ENCODE measurements at places on chromosomes 3 and 15. TPM values are rescaled to one million over a fixed set of nuclear protein-coding genes. Genes with fewer than 3 reads are reported as not detected.

- DNase-seq, result no peak
Measured at GRCh38 chr3:193833592-193833991, 240.6 kb downstream of the OPA1 start.

RPSA gene
- total RNA-seq, result 2,053 TPM

DNA sequence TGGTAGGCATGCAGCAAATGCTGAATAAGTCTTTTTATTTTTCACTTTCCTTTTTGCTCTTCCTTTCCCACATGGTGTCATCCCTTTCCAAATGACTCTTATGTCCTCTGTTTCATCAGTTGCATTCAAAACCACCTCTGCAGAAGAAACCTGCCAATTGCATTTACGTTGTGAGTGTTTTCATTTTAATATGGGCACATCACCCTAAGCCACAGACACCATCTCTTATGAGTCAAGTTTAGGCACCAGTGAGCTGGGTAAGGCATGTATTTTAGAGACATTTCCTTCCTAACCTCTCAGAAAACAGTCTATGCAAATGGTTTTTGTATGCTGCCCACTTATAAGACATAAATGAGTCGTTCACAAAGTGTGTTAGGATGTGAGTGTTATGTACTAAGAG lies 223.3 kb upstream of the ADAMTS9 start:
- DNase-seq, result no peak

DNA sequence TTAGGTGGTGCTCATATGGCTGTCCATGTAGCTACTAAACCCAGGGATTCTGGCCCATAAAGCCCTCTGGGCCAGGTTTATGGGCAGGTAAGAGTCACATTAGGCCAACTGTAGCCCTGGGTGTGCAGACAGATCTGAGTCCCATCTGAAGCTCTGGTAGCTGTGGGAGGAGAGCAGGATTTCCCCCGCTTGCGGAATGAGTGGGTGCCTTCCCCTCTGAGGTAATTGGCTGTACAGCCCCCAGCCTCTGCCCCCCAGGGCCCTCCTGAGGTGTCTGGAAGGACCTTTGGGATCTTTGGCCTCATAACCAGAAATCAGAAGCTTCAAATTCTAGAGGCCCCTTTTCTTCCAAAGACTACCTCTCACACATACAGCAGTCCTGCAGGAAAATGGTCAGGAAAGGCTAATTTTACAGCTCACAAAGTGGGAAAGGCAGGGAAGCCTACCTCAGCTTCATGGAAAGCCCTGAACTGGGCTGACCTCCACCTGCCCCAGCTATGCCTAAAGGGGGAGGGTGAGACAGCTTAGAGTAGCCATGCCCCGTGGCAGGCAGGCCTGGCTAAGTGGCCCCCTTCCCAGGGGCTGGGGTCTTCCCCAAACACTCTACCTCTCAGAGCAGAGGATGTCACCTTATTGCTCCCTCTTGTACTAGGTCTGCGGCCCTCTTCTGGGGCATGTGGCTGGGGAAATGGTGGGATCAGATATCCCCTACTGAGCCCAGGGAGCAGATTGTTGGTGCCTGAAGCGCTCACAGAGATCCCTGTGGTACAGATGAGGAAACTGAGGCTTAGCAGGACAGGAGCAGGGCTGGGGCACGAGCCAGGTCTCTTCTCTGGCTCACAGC lies 16.8 kb downstream of the HEMK1 start:
- no peak for DNase-seq

DNA sequence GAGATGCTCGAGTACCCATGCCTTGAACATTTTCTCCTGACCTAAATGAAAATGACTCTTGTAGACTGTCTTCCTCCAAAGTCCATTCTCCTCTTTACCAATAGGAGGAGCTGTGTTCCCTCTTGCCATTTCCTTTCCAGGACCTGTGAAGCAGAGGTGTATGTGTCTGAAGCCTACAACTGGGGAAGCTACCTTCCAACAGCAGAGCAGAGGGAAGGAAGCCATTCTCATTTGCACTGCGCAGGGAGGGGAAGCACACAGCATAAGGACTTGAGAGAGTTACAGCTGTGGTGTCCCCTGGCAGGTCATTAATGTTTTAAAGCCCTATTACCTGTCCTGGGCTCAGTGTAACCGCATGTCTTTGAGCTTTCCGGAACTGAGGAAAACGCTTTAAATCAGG lies 38.7 kb downstream of the HSPBAP1 start:
- no peak for DNase-seq

DNA sequence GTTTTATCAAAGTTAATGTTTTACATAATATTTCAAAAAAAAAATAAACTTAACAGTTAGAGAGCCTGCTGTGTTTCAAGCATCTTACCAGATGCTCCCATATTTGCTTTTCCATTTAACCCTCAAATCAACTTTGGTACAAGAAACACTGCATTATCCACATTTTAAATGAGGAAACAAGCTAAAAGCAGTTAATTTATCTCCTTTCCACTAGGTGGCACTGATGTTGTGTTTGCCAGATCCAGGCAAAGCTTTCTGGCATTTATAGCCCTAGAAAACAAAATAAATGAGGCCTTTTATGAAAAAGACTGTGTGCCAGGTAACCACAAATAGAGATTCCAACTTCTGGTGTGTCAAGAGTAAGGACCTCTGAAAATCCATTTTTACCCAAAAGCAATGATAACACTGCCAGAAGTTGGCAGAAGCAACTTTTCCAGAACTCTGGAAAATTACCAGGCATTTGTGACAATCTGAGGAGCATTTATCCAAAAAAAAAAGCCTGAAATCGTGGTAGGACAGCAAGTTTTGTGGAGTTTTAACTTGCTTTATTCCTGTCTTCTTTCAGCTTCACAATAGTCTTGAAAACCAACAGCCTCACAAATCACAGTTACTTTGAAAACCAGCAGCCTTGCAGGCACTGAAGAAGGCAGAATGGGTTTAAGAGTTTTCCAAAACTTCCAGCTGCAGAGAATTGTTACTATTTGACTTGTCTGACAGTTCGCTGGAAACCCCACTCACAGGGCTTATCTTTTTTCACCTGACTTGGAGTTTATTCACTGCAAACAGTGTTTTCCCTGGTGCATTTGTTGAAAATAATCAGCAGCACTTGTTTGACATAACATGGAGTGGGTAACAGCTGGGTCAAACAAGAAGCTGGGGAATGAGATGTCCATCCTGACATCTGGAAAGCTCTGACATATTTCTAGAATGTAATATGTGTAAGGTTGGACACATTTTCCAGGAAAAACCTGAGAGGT lies 9.2 kb downstream of the FAM162A start:
- no peak for DNase-seq

GRCh38 chr15:40968290-40969085 lies 15.2 kb downstream of the CHAC1 start:
- no peak for DNase-seq

- DNase-seq, result no peak
Measured at GRCh38 chr3:181052256-181052655, 62.7 kb upstream of the DNAJC19 start.

GRCh38 chr3:136377508-136377907 lies 127.4 kb downstream of the PCCB start:
- DNase-seq, result no peak

STT3B gene
- total RNA-seq, result 106 TPM

MAGEL2 gene
- not detected for total RNA-seq

DNA sequence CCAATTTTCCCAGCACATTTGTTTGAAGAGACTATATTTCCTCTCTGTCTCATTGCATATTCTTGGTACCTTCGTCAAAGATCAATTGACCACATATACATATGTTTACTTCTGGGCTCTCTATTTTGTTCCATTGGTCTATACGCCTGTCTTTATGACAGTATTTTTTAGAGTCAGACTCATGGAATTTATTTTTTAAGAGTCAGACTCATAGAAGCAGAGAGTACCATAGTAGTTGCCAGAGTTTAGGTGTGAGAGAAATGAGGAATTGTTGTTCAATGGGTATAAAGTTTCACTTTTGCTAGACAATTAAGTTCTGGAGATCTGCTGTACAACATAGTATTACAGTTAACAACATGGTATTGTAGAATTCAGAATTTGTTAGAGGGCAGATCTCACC lies 27.1 kb downstream of the PLA2G4F start:
- no peak for DNase-seq

DNA sequence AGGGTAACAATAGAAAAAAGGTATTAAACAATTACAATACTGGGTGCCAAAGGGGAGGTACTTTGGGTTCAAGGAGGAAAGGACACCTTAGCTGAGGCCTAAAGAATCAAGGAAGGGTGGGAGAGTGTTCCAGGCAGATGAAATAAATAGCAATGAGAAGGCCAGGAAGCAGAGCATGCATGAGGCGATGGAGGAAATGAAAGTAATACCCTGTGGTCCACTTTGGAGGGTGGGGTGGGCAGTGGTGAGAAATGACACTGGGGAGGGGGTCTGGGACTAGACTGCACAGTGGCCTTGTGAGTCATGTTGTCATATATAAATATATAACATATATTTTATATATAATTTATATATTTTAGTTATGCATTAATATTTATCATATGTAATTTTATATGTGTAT lies 55.9 kb downstream of the BHLHE40 start:
- DNase-seq, result no peak

DNA sequence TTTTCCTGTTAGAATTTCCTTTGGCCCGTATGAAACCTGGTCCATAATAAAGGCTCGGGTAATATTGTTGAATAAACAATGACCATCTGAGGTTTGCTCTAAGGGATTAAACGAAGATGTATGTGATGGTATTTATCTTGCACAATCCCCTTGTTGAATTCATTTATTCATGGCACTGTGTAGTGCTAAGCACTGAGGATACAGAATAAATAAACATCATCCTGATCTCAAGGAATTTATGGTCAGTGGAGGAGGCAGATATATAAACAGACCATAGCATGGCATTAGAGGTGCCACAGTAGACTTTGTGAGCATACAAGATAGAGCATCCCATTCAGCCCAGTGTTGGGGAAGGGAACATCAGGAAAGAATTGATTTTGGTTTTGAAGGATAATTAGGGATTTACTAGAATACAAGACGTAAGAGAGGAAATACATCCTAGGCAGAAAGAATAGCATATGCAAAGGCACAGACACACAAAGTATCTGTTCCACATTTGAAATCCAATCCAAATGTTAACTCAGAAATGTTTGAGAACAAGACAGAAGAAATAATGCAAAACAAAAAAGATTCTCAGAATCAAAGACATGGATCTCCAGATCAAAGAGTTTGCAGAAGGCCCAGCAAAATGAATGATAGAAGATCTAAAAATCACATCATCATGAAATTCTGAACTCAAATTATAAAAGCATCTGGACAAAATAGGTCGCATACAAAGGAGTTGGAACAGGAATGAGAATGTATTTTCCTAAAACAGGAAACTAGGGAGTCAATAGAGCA lies 5.4 kb upstream of the IGF2BP2 start:
- DNase-seq, result no peak

DNA sequence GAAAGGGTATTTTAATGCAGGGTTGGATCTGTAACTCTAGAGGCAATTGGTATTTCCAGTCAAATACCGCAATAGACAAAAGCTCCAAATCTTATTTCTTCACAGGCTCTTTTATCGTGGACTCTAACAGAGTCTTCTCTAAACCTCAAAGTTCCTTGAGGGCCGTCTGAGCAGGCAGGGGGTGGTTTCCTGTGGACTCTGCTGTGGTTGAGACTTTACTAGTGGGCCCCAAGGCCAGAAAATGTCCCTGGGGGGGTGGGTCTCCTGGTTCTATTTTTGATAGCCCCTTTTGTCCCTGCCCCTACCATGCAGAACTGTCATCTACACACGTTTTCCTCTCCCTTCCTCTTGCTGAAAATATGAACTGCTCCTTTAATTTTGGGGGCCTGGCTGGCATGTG lies 80.1 kb downstream of the ASB7 start:
- no peak for DNase-seq

- no peak for DNase-seq
Measured at GRCh38 chr3:71778353-71778752, 6.6 kb downstream of the PROK2 start.

DNA sequence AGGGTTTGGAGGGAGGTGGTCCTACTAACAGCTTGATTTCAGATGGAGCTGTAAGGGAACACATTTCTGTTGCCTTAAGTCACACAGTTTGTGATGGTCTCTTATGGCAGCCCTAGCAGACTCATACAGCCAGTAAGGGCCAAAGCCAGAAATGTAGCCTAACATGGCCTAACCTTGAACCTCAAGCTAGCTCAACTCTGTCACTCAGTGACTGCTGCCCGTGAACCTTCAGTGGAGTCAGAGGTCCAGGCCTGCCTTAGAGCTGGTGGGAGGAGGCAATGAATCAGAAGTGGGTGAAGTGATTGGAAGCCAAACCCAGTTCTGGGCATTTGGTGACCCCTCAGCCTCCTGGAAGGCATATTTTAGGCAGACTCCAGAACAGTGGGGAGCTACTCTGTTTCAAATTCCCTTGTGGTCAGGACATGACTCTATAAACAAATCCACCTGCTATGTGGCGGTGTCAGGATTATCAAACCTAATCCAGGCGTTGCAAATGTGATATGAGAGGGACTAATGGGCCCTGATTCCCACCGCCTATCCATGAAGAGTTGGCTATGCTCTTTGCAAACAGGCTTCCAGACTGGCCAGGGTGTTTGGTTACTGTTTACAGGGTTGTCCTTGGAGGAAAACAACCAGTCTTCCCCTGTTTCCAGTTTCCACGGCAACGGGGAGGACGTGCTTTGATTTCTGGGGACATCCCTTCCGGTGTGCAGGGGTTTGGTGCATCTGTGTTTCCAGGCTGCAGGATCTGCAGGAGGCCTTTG lies 105.9 kb upstream of the AGBL1 start:
- no peak for DNase-seq

DNA sequence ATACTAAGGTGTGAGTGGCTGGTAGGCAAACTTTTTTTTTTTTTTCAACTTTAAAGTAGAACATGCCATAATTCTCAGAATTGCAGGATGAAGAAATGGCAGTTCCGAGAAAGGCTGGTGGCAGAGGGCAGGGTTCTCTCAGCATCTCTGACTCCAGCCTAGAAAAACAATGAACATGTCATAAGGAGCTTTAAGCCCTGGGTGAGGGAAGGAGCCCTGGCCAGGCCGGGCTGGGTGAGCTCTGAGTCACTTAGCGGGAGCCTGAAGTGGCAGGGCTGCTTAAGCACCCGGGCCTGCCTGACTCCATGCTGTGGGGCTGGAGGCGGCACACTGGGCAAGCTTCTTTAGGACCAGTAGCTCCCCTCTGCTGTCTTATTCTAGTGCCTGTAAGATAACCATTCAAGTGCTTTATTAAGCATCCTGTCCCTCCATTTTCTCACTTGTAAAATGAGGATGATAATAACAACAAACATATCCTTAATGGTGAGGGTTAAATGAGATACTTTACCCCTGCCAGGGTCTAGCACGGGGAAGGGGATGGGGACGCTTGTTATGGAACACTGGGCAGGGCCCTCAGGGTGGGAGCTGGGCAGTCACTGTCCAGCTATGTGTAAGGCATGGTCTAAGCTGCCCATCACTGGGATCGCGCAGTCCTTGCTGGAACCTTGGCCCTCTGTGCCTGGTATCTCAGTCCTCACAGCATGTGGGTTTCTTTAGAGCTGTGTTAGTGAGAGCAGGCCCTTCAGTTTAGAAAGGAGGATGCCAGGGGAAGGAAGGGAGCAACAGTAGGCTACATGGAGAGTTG lies 18.4 kb downstream of the SMAD6 start:
- peak; percentile 26 for DNase-seq

- no peak for DNase-seq
Measured at GRCh38 chr15:77179541-77179998, 108.7 kb upstream of the TSPAN3 start.

SLC15A2 gene
- total RNA-seq, result 3.5 TPM
